ENCODE measurements at places on chromosomes 7 and 10. TPM values are rescaled to one million over a fixed set of nuclear protein-coding genes. Genes with fewer than 3 reads are reported as not detected.

The PNPLA8 gene
- 26.9 TPM for total RNA-seq

The GRM8 gene
- total RNA-seq: not detected

- DNase-seq: no peak
These were observed 328.4 kb upstream of the NFE2L3 start for GRCh38 chr7:25823571-25823970.

GRCh38 chr7:135508883-135509588, 866 bp downstream of the CNOT4 start:
- DNase-seq: no peak

DNA sequence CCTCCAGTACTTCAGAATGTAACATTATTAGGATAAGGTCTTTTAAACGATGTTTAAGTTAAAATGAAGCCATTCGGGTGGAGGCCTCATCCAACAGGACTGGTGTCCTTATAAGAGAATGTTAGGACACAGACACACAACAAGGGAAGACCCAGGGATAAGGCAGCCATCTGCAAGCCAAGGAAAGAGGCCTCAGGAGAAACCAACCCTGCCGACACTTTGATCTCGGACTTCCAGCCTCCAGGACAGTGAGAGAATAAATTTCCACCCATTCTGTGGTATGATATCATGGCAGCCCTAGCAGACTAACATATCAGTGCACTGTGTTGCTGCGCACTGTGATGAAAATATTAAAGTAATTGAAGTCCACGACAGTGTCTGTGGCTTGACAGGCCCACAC, 250.8 kb downstream of the COBL start:
- DNase-seq: no peak

DNA sequence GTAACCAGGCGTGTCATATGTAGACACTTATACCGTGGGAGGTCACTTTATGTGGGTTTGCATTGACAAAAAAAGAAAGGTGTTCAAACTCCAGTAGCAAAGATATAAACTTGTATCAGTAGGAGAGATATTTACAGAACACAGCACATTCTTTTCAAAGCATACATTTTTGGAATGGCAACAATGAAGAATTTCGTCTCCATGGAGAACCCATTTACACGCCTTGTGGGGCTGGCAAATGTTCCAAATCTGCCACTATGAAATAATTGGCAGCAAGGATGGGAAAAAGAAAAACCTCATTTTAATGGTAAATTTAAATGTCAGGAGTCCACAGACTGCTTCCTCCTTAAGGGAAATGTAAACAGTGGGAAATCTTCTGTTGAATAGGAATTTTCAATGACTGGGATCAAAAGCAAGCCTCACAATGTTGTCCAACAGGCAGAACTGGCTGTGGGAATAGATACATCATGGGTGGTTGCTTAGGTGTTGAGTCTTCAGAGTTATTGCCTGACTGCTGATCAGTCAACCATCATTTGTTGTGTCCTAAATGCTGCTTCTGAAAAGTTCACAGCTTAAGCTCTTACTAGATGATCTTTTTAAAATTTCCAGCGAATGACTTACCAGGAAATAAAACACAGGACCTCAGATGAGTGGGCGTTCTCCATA, 256.6 kb upstream of the SEMA3C start:
- no peak for DNase-seq

DNA sequence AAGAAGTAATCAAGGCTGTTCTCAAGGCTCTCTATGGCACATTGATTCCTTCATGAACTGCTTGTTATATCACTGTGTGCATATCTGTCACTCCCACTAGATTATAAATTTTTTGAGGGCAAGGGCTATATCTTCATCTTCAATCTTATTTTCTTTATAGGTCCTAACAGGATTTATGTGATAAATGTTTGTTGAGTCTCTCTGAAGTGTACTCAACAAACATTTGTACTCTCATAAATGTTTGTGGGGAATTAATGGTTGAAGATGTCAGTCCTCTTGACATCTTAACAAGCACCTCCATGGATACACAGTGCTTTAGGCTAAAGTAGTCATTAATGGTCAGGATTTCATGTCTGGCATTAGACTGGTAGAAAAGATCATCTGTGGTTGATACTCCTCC, 143.2 kb downstream of the RNLS start:
- no peak for DNase-seq

DNA sequence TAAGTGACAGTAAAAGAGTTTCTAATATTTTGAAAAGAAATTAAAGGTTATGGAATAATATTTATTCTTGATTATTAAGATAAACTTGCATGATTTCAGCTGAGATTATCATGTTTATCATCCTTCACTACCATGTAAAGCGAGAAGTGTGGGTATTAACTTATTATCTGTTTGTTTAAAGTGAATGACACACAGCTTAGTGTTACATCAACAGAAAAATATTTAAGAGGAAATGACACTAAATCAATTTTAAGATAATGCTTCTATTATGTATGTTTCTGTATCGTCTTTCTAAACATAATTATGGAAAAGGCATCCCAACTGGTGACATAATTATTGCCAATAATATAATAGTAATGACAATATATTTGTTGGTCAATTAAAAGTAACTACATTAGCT, 213.1 kb downstream of the PCDH15 start:
- no peak for DNase-seq
